ENCODE measurements at places on chromosomes 3 and 15.

- DNase-seq: peak; percentile 65
These were observed 43.6 kb downstream of the RLBP1 start for GRCh38 chr15:89177633-89178306.

GRCh38 chr15:35206060-35206675, 121.1 kb upstream of the NANOGP8 start:
- no peak for DNase-seq

GRCh38 chr15:91193378-91193720, 93.3 kb downstream of the SV2B start:
- no peak for DNase-seq

- no peak for DNase-seq
These were observed 115.9 kb downstream of the TOP2B start for GRCh38 chr3:25548836-25549235.

- DNase-seq: no peak
These were observed 32.1 kb upstream of the CLASP2 start for GRCh38 chr3:33750211-33750548.

DNA sequence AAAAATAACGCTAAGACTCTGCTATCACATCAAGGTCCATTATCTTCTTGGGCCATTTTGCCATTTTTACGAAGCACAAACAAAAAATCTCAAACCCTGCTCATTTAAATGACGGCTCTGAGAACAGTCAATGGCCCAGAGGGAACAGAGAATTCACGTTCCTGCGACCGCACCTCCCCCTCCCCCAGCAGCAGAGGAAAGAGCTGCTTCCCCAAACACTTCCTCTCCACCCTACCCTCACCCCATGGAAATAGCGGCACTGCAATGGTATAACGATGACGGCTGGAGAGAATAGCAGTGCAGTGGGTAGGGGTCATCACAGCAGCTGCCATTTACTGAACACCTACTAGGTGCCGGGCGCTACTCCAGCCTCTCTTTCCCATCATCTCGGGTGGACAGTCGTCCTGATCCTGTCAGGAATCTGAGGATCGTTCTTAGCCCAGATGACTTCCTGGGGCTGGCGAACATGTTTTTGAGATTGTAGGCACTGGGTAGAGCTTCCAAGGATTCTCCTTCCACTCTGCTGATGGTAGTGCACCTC, 113.3 kb downstream of the IQSEC1 start:
- no peak for DNase-seq

DNA sequence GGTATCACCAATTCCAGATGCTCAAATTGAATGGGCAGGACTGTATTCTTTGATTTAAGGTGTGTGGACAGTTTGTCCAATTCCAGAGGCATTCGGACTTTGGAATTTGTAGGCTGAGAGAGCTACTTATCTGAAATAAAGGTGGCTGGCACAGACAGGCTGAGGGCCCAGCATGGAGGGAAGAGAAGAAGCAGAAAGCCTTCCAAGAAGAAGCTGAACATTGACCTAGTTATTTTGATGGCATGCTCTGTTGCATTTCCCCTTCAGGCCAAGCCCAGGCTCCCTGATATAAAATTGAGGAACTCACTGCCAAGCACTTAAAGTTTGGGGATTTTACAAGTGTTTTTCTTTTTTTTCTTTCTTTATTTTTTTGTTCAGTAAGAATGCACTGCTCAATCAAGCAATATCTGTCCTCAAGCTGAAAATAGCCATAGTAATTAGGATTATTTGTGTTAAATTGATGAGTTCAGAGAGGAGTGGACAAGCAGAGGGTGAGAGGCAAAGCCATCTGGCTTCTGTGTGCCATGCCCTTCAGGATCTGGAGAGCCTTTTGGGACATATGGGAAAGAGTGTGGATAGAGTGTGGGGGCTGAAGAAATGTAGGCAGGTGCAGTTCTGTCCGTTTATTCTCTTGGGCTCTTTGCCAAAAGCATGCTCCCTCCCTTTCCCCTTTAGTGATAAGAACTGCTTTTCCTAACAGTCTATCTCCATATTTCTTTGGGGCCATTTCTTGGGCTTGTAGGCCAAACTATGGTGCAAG, 148.9 kb downstream of the OXSM start:
- no peak for DNase-seq

DNA sequence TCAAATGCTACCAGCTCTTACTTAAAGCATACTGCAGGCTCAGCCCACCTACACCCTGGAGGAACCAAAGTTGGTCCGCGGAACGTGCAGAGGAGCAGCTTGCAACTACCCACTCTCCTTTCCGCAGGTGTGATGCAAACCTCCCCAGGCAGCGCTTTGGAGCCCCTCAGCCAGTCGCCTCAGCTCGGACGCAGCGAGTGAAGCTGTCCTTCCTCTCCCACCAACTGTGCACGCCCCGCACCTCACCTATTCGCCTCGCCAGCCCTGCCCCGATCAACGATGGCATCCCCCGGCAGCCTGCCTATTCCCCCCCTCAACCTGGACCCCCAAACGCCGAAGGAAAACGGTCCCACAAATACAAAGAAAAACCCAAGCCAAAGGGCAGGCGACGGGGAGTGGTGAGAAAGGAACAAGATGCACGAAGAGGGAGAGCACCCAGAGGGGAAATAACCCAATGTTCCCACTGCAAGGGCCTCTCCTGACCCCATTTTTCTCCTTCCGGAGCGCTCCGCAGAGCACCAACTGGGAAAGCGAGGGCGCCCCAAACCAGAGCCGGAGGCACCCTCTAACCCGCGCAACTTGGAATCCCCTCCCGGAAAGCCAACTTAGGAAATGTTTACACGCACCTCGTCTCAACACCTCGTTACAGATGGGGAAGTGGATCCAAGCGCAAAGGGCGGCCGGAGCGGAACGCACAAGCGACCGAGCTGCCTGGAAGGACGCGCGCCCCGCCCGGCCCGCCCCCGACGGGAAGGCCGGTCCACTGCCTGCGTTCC, 665 bp downstream of the GLB1 start:
- DNase-seq: peak; percentile 35

- DNase-seq: no peak
These were observed 61.1 kb upstream of the GPD1L start for GRCh38 chr3:32045091-32045915.

- DNase-seq: no peak
These were observed 38.4 kb upstream of the SLC25A36 start for GRCh38 chr3:140903196-140903595.

GRCh38 chr3:85180-85579, 111.4 kb upstream of the CHL1 start:
- DNase-seq: no peak

DNA sequence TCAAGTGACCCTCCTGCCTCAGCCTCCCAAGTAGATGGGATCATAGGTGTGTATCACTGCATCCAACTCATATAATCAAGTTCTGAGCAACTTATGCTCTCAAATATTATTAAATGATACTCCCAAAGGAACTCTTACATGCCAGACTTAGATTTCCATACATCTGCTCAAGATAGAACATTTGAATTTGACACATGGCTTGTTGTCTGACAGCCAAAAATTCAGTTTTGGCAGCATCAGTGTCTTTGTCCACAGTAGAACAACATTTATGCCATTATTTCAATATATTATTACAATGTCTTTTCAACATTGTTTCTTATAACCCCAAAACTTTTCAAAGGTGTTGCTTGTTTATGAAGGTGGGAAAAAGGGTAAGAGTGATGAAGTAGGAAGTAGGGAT, 116.2 kb downstream of the SUCNR1 start:
- DNase-seq: no peak

- DNase-seq: no peak
These were observed 31.5 kb upstream of the FAM107A start for GRCh38 chr3:58608648-58609047.

DNA sequence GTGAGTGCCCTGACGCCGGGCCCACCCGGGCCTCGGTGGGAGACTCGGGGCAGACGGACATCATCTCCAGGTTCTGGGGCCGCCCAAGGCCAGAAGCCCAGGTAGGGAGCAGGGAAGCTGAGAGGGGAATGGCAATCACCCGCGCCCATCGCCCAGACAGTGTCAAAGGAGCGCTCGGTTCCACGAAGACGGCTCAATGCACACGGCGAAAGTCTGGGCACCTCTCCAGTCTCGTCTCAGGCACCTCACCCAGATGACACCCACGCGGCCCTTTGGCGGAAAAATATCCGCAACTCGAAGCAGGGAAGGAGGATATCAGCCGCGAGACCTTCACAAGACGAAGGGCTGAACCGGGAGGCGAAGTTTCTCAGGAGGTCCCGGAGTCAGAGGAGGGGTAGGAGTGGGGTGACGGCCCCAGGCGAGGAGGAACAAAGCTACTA, 916 bp downstream of the IL17RD start:
- DNase-seq: no peak

GRCh38 chr15:92848852-92849598, 51.1 kb upstream of the CHD2 start:
- peak; percentile 88 for DNase-seq

- no peak for DNase-seq
These were observed 163.9 kb downstream of the PEX5L start for GRCh38 chr3:179872842-179873241.

- no peak for DNase-seq
These were observed 12.7 kb downstream of the SOX2 start for GRCh38 chr3:181724192-181724965.

DNA sequence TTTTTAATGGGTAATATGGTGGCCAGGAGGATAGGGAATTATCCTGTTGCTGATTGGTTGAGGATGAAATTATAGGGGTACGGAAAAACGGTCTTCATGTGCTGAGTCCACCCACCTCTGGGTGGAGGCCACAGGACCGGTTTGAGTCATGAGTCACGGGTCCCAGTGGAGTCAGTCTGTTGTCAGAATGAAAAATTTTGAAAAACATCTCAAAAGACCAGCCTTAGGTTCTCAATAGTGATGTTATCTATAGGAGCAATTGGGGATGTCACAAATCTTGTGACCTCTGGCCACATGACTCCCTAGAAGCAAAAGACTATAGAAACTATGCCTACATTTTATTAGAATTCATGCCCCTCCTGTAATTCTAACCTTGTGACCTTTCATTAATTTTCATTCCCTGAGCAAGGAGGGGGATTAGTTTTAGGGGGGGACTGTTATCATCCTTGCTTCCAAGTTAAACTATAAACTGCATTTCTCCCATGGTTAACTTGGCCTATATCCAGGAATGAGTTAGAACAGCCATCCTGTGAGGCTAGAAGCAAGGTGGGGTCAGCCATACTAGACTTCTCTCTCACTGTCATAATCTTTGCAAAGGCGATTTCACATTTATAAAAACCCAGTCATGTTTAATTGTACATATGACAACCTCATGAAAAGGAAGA, 101.2 kb downstream of the TCF12 start:
- DNase-seq: no peak

GRCh38 chr3:13693441-13693840, 144.5 kb downstream of the FBLN2 start:
- no peak for DNase-seq

DNA sequence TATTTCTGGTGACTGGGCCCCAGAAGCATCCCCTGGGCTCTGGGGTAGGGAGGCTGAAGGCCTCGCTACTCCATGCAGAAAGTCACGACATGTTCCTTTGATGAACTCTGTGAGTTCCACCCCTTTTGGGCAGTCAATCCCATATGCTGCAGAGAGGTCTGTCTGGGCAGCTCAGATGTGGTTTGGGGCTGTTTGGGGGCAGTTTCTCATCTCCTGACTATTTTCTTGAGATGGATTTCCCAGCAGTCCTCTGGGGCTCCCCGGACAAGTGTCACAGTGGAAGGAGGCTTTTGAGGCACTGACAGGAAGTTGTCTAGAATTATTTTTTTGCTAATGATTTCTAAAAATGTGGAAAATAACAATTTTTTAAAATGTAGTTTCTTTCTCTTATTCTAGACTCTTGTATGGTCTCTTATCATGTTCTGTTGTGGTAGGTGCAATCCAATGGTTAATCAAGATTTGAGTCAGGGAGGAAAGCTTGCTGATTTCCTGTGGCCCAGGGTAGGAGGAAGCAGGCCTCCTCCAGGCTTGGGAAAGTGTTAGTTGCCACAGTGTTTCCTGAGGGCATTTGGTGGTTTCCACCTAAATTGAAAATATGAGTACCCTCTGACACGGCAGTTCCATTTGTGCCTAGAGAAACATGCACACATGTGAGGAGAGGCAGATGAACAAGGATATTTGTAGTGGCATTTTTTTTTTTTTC, 19.9 kb upstream of the TATDN2 start:
- peak; percentile 37 for DNase-seq
